GM04503 (cell line): ENCODE measurements at places on chromosomes 1 and 21.

- no peak for DNase-seq
These were observed 10.2 kb downstream of the ERG start for GRCh38 chr21:38487901-38488639.

DNA sequence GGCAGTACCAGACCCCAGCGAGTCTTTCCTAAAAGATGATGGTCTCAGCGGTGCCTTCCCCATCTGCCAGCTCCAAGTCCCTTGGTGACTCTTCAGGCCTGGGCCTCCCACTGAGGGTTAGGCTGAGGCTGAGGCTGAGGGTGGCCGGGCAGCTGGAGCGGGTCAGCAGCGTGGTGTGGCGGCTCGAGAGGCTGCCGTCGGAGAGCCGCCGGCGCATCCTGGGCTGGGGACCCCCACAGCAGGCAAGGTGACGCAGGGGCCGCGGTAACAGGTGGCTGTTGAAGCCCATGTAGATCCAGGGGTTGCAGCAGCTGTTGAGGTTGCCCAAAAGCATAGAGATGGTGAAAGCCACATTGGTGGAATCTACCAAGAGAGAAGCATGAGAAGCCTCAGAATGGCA, 7.0 kb downstream of the AVPR1B start:
- DNase-seq, result no peak

- DNase-seq, result no peak
These were observed 141.0 kb upstream of the JUN start for GRCh38 chr1:58924821-58925220.

GRCh38 chr21:16279731-16280581, 550.2 kb downstream of the USP25 start:
- peak; percentile 14 for DNase-seq

DNA sequence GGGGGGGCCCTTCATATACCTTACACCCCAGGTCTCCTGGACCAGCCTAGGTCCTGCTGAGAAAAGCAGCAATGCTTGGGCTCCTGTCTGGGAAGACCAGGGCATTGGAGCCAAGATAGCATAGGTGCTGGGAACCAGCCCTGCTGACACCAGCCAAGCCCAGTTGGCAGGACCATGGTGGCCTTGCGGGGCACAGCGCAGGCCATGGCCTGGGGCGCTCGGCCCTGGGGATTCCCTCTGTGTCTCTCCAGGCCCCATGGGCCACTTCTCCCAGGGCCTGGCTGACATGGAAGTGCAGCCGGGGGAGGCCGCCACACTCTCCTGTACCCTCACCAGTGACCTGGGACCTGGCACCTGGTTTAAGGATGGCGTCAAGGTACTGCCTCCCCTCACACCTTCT, 23.3 kb downstream of the IGFN1 start:
- DNase-seq, result no peak

DNA sequence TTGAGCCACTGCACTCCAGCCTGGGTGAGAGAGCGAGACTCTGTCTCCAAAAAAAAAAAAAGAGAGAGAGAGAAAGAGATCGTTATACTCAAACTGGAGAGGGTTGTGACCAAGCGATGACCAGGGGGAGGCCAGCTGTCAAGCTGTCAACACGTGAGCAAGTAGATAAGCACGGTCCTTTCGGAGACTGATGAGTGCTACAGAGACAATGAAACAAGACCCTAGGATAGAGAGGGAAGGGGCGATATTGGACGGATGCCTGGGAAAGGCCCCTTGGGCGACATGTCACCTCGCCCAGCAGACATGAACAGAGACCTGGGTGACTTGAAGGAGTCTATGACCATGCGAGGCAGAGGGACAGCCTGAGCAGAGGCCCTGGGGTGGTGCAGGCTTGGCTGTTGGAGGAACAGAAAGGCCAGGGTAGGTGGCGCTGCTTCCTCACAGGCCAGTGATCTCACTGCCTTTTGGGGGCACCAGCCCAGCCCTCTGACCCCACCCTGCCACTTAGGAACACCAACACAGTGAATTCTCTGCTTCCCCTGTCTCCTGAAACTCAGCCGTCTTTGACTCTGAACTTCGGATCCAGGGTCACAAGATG, 100.8 kb upstream of the IFFO2 start:
- no peak for DNase-seq

- no peak for DNase-seq
These were observed 60.0 kb upstream of the FGGY start for GRCh38 chr1:59236721-59237545.

GRCh38 chr1:222096883-222097282, 355.0 kb upstream of the DUSP10 start:
- DNase-seq, result no peak

GRCh38 chr1:170131450-170131849, 14.3 kb upstream of the NTMT2 start:
- no peak for DNase-seq

- peak; percentile 73 for DNase-seq
These were observed 98.0 kb upstream of the C1orf105 start for GRCh38 chr1:172322219-172323061.

- DNase-seq, result peak; percentile 67
These were observed 149.2 kb upstream of the JUN start for GRCh38 chr1:58932859-58933598.

- no peak for DNase-seq
These were observed 30.7 kb upstream of the CD34 start for GRCh38 chr1:207941665-207942064.

DNA sequence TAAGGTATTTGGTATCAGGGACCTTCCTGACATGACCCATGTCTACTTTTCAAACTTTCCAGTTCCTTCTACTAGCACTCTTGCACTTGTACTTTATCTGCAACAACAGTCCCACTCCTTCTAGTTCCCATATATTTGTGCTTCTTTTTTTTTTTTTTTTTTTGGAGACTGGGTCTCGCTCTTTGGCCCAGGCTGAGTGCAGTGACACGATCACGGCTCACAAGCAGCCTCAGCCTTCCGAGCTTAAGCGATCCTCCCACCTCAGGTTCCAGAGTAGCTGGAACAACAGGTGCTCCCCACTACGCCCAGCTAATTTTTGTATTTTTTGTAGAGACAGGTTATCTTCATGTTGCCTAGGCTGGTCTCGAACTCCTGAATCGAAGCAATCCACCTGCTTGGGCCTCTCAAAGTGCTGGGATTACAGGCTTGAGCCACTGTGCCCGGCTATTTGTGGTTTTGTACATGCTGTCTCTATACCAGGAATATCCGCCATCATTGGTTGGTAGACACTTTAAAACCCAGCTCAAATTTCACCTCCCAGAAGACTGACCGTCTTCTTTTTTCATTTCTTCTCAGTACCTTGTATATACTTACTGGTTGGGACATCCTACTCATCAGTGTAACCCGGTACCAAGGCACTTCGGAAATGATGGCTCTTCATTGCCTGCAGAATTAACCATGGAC, 1.1 kb downstream of the ZMYM1 start:
- DNase-seq, result no peak

- no peak for DNase-seq
These were observed 114.6 kb downstream of the UCK2 start for GRCh38 chr1:165942062-165942461.

DNA sequence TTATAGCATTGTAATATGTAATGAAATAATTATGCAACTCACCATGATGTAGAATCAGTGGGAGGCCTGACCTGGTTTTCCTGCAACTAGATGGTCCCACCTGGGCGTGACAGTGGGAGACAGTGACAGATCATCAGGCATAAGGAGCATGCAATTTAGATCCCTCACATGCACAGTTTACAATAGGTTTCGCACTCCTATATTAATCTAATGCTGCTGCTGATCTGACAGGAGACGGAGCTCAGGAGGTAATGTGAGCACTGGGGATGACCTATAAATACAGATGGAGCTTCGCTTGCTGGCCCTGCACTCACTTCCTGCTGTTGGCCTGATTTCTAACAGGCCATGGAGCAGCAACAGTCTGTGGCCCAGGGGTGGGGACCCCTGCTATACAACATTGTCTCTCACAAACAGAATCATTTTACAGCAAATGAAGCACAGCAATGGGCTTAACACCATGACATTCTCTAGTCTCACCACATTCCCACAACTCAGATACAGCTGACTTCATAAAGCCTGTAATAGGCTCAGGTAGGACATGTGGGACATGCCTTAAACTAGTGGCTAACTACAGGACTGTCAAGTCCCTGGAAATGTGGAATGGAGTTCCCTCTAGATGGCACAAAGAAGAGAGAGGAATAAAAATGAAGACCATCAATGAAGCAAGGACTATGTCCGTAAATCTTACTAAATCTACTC, 40.7 kb upstream of the SLC5A9 start:
- DNase-seq, result no peak

DNA sequence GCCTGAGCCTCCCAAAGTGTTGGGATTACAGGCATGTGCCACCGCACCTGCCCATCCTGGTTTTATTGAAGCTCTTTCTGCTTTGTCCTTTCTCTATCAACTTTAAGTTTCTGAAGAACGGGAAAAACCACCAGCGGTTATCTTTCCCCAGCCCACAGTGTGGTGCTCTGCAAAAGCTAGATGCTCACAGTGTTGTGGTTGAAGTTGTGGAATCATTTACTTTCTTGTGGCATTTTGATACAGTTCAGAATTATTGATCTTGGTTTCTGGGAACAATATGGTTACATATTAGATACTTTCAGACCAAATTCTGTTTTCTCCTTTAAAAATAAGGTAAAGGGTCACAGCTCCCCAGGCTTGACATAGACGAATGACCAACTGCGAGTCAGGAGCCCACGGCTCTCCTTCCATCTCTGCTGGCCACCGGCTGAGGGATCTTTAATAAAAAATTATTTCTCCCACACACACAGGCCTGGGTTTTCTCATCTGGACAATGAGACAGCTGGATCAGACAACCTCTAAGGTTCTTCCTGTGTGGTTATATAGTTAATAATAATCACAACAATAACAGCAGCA, 385.3 kb downstream of the SETD4 start:
- DNase-seq, result no peak

- no peak for DNase-seq
These were observed 102.4 kb upstream of the IGSF21 start for GRCh38 chr1:18005238-18005637.

GRCh38 chr21:25646474-25646873, 7.4 kb downstream of the JAM2 start:
- DNase-seq, result no peak

DNA sequence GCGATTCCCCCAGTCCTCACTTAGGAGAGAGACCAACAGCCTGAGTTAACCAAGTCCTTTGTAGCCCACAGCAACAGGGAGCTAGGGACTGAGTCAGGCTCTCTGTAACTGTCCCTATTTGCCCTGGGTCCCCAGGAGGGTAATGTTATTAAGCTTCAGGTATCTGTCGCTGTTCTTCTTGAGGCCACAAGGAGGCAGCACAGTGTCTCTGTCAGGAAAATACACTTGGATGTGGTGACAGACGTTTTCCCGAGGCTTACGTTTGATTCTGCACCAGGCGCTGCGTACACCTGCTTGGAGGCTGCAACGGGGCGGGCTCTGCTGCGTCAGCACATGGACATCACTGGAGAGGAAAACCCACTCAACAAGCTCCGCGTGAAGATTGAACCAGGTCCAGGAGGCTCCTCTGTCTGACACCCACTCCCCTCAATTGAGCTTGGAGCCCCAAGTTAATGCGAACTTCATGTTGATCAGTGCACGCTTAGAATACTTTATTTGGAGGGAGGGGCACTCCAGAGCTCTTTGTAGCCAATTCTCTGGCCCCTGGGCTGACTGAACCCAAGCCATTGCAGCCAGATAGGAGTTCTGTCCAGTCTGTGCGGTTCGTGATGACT, 10.7 kb upstream of the ELF3 start:
- no peak for DNase-seq

GRCh38 chr1:71693581-71693980, 588.8 kb downstream of the NEGR1 start:
- no peak for DNase-seq

GRCh38 chr1:58739856-58740466, 40.1 kb upstream of the MYSM1 start:
- DNase-seq, result no peak

GRCh38 chr1:201279313-201279712, 4.0 kb upstream of the PKP1 start:
- DNase-seq, result no peak

DNA sequence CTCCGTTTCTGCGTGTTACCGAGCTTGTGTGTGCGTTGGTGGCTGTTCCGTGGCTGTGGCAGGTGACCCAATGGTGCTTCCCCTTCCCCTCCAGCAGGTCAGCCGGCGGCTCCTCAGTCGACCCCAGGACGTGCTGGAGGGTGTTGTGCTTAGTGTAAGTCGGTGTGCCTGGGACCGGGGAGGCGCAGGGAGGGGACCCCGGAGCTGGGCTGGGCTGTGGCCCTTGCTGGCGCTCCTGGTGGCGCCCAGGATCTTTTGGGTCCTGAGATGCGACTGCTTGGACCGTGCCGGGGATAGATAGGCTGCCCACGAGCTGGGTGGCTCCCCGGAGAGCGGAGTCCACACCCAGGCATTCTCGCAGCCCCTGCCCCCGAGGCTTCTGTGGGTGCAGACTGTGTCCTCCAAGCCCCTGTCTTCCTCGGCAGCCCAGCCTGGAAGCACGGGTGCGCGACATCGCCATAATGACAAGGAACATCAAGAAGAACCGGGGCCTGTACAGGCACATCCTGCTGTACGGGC, 5.9 kb downstream of the ATAD3C start:
- no peak for DNase-seq

- DNase-seq, result no peak
These were observed 29.4 kb upstream of the STUM start for GRCh38 chr1:226519135-226519534.

DNA sequence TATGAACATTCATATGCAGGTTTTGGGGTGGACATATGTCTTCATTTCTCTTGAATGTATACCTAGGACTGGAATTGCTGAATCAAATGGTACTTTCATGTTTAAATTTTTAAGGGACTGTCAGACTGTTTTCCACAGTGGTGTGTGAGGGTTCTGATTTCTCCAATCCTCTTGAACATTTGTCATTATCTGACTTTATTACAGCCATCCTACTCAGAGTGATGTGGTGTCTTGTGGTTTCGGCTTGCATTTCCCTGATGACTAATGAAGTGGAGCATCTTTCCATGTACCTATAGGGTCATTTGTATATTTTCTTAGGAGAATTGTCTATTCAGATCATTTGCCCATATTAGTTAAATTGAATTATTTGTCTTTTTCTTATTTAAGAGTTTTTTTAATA, 35.4 kb upstream of the ZNF281 start:
- DNase-seq, result no peak
